HCT116 (cell line): ENCODE measurements at places on chromosomes 13 and 19. TPM values are rescaled to one million over a fixed set of nuclear protein-coding genes. Genes with fewer than 3 reads are reported as not detected.

Gene SIGLEC5
- not detected for total RNA-seq

Gene ZSCAN4
- total RNA-seq: not detected

Gene TUBGCP3
- total RNA-seq: 51.4 TPM

Gene TMEM145
- total RNA-seq: 7.2 TPM

Gene ONECUT3
- total RNA-seq: 22.1 TPM
